ENCODE measurements at places on chromosomes 6 and 20.

DNA sequence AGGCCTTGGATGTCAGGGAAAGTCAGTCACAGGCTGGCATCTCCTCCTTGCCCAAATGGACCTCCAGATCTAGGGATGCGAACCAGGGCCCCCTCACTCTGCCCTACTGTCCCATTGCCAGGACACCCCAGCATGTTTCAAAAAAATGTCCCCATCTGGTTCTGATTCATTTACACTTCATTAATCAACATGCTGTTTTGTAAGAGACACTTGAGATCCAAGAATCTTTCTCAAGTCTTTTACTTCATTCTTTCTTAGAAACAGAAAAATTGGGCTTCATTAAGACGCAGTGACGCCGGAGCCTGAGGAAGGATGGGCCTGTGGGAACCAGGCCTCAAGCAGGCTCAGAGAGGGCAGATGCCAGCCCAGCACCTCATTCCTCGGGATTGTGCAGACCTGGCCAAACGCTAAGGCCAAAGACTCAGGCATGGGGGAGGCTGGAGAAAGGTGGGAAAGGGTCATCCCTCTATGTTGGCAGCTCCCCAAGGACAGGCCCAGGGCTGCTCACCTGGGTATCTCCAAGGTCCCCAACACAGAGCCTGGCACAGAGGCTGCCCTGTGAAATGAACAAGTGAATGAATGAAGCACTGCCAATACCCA lies 3.8 kb downstream of the RSPO4 start:
- no peak for DNase-seq

DNA sequence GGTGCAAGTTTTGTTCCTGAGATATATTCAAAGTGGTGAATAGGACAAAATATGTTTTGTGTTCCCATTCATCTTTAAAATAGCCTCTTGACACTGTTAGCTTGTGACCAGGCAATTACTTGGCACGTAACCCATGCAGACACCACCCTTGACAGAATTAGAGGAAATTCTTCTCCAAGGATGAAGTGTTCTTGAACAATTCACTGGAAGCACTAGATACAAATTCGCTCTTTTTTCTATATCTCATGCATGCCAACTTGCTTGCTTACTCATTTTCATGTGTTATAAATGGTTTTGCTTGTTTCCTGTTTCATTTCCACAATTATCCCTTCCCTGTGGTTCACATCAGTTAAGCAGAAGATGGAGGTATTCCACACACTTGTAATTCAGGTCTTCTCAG lies 105.2 kb upstream of the MAN1A1 start:
- DNase-seq: no peak

GRCh38 chr6:33313105-33313708 lies 671 bp downstream of the TAPBP start:
- no peak for DNase-seq

DNA sequence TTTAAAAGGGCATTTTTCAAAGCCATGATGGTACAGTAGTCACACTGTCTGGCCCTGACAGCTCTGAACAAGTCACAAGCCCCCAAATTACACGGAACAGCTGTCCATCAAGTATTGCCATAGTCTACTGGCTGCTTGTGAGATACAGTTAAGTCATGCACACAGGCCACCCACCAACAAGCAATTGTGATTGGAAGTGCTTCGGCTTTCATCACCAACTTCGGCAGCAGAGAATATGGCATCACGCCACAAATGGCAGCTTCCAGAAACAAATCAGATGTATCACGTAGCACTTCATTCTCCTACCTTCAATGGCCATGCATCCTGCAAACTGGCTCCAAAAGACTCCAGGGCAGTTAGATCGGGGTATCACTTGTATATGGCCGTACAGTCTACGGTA lies 160.5 kb downstream of the PTPRT start:
- no peak for DNase-seq

DNA sequence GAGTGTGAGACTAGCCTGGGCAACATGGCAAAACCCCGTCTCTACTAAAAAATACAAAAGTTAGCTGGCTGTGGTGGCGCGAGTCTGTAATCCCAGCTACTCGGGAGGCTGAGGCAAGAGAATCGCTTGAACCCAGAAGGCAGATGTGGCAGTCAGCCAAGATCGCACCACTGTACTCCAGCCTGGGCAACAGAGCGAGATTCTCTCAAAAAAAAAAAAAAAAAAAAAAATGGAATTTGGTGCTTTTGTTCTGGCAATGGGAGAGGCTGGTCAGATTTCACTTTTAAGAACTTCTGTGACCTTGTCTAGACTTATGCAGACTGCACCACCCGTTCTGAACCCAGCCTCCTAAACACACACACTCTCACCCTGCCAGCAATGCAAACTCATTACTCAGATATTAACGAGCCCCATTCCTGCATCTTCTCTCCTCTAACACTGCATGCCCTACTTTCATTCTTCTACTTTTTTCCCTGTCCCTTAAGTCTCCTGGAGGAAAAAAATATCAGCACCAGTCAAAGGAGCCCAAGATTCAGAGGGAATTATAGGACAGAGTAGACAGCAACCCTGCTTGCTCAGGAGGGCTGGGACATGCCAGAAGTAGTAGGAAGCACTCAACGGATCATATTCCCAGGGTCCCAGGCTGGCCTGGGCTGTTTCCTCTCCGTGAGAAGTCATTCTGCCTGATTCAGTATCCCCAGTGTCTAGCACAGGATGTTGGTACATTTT lies 4.4 kb downstream of the MOCS1 start:
- no peak for DNase-seq

DNA sequence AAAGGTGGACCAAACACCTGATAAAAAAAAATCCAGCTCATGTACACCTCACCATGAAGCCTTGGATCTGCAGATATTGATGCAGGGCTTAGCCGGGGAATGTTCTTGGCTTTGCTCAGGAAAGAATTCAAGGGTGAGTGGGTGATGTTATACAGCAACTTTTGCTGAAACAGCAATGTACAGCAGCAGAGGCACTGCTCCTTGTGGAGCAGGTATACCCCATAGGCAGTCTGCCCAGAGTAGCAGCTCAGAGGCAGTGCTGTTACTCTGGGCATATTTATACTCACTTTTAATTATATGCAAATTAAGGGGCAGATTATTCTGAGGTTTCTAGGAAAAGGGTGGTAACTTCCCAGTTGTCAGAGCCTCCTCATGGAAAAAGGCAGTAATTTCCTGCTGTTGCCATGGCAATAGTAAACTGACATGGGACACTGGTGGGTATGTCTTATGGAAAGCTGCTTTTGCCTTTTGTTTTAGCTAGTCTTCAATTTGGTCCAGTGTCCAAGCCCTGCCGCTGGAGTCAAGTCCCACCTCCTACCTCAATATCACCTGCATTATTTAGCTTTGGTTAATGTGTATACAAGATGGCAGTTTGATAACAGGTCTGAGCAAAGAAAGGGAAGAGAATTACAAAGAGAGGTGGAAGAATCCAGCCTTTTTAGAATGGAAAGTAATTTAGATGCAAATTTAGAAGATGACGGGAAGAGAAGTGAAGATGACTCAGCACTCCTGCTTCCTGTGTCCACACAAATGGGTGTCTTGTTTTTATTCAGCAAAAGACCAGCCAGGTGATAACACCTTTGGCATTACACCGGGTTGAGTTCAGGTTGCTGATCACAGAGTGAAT lies 110.1 kb upstream of the JAG1 start:
- no peak for DNase-seq

- DNase-seq: no peak
These were observed 117.8 kb downstream of the RTN4IP1 start for GRCh38 chr6:106511288-106512047.

DNA sequence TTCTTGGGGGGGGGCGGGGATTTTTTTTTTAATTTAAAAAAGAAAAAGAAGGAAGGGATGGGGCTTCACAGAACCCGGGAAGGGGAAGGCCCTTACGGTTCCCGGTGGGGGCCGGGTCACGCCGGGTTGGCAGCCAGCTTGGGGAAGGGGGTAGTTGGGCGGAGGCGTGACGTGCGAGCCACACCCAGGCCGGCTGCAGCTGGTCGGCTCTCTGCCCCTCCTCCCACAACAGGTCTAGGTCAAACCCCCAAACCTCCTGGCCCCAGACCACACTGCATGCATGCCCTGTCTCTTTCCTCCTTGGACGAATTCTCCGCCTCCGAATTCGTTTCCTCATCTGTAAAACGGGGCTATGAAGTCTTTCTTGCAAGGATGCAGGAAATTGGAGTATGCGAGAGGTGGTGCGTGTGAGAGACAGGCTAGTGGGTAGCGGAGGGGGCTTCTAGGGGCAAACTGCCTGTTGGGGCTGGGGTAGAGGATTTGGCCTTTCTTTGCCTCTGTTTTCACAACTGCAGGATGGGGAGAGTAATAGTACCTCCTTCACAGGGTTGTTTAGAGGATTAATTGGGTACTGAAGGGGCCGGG lies 828 bp downstream of the HCK start:
- no peak for DNase-seq

- DNase-seq: no peak
These were observed 555.4 kb upstream of the AGPAT4 start for GRCh38 chr6:161829291-161829729.

- no peak for DNase-seq
These were observed 286.7 kb upstream of the SPTLC3 start for GRCh38 chr20:12722091-12722490.
